ENCODE measurements at places on chromosomes 6 and 20.
A peak's percentile ranks its signal among the peaks of the same experiment; 100 is the strongest.

GRCh38 chr6:145067430-145067829 is 667.9 kb downstream of the EPM2A start:
- peak; percentile 57 for DNase-seq

- no peak for DNase-seq
Observed at GRCh38 chr20:44186674-44187053, 324 bp downstream of the JPH2 start.

DNA sequence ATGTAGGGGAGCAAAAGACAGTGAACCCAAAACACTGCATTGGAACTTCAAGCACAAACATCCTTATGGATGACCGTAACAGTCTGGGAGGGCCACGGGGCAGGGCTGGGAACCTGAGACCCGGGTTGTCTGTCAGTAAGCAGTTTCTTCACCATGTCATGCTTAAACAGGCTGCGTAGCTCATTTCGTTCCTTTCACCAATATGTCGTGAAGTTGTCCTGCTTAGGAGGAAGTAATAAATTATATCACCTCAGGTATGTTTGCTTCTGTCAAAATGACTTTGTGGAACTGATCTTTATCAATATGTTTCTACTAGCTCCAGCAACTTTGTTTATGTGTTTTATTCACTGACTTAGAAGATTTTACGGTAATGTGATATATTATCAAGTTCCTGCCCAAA is 12.4 kb upstream of the MAK start:
- no peak for DNase-seq

GRCh38 chr20:46063151-46063550 is 26.6 kb downstream of the NCOA5 start:
- DNase-seq, result no peak

DNA sequence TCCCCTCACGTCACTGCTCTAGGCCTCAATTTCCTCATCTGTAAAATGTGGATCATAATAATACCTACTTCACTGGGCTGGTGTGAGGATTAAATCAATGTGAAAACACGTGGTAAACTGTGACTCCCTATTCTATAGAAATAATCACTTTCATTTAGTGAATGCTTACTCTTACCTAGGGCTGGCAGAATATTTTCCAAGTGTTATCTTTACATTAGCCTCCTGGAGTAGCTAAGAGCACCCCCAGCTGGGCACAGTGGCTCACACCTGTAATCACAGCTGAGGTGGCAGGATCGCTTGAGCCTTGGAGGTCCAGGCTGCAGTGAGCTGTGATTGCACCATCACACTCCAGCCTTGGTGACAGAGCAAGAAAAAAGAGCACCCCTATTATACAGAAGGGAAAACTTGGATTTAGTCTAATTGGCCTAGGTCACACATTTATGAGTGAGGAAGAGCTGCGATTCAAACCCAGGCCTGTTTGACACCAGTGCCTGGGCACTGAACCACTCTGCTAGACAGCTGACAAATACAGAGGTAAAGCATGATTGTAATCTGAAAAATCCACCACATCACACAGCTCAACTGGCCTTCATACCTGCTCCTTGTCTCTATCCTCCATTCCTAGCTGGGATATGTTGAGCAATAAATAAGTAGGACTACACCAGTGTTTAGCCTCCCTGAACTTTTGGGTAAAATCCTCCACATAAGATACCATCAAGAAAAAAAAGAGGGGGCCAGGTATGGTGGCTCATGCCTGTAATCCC is 1.4 kb upstream of the SNTA1 start:
- DNase-seq, result no peak

- DNase-seq, result peak; percentile 10
Observed at GRCh38 chr6:149964308-149965193, 808 bp downstream of the ULBP1 start.

- peak; percentile 87 for DNase-seq
Observed at GRCh38 chr6:112251171-112251875, 3.0 kb downstream of the LAMA4 start.

DNA sequence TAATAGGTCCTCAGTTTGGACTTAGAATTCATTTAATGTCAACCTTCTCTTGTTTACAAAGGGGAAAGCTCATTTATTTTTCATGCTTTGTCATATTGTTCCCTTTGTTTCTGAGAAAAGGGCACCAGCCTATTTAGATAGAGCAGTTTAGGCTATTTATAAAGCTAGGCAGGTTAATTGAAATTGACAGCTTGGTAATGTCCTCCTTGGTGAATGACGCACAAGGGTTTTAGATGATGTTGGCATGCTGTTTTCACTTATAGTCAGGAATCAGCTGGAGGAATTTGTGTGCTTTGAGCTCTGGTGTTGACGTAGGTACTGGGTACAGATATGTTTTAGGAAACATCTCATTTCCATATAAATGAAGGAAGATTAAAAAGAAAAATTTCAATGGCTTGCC is 45.2 kb downstream of the BCKDHB start:
- no peak for DNase-seq

GRCh38 chr6:82488403-82488802 is 124.8 kb downstream of the TPBG start:
- no peak for DNase-seq

GRCh38 chr20:400454-401275 is 7.4 kb upstream of the RBCK1 start:
- DNase-seq, result no peak

DNA sequence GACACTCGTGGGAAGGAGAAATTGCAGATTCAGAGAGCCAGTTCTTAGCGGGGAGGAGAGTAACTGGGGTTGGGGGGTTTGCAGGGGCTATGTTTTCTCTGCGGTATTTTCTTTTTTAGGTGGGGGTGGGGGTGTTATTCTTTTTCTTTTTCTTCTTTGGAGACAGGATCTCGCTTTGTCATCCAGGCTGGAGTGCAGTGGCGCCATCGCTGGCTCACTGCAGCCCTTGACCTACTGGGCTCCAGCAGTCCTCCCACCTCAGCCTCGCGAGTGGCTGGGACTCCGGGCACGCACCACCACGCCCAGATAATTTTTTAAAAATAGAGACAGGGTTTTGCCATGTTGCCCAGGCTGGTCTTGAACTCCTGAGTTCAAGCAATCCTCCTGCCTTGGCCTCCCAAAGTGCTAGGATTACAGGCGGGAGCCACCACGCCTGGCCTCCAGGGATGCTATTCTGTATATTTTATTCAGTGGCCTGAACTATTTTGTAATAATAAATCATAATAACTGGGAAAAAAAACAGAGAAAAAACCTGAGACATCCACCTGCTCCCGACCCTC is 57.3 kb downstream of the UBE2V1 start:
- DNase-seq, result no peak

GRCh38 chr6:25370178-25371036 is 91.2 kb downstream of the CARMIL1 start:
- DNase-seq, result no peak

- DNase-seq, result peak; percentile 12
Observed at GRCh38 chr6:24205020-24205492, 79.0 kb downstream of the NRSN1 start.

DNA sequence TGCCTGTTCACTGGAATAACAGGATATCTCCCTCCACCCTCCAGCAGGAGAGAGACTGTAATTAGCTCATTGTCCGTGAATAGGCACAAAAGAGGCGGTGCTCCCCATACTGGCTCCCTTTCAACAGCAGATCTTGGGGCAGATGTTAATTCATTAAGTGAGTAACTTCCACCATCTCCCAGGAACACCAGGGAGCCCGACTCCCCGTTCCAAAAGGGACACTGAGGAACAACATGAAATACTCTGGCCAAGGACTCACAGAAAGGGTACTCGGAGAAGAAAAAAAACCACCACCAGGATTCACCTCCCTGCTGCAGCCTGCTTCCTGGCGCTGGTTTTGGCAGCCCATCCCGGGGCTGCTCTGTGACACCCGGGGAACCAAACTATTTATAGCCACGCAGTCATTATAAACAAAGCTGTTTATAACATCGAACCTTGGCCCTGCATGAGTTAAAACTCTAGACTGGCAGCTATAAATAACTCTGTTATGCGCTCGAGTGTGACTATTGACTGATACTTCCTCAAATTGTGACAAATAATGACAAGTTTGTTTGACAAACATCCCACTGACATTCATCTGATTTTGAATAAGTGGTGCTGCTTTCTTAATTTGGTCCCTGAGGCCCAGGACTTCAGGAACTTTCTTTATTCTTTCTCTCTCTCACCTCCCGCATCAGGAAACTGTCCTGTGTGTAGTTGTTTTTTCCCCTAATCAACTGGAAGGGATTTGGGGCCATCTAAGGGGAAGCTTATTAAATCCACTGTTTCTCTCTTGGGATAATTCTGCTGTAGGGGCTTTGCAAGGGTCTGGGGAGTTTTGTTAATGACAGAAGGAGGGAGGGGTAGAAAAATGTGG is 521.6 kb downstream of the CD83 start:
- peak; percentile 41 for DNase-seq

- DNase-seq, result no peak
Observed at GRCh38 chr6:150196942-150197745, 54.3 kb downstream of the PPP1R14C start.

DNA sequence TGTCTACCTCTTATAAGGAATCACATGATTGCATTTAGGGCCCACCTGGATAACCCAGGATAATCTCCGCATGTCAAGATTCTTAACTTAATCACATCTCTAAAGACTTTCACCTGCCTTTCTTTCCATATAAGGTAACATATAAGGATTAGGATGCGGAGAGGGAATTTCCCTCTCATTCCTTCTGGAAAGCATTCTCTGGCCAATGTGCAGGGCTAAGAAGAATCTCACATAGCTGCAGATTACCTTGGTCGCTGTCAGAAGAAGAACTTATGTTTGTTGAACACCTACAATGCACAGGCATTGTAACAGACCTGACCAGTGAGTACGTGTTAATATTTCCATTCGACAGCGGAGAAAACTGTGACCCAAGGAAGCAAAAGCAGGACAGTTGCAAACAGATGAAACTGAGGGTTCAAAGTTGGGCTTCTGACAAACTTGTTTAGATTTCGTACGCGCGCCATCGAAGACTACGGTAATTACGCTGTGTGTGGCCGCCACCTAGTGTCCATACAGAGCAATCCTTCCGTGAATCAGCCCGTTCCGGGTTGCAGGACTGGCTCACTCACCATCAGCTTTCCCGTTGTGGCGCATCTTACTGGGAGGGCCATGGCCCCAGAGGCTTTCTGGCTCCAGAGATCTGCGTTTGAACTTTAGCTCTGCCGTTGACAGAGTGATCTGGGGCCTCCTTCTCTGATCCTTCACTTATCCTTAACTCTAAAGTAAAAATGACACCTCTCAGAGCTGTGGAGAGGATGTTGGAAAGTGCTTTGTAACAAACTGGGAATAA is 9.5 kb downstream of the C20orf202 start:
- DNase-seq, result peak; percentile 46

GRCh38 chr6:149024361-149024760 is 277.5 kb downstream of the UST start:
- DNase-seq, result no peak

GRCh38 chr20:34055290-34055689 is 56.8 kb downstream of the EIF2S2 start:
- no peak for DNase-seq

- no peak for DNase-seq
Observed at GRCh38 chr6:108546079-108547049, 14.4 kb upstream of the FOXO3 start.

- peak; percentile 31 for DNase-seq
Observed at GRCh38 chr6:146598772-146599405, at the start of gene ADGB. Gene ADGB (plus strand): TSS chr6:146598972. CDS start chr6:146599041, 69 bp downstream.

- DNase-seq, result no peak
Observed at GRCh38 chr20:60402189-60403058, 444.2 kb downstream of the CDH26 start.

DNA sequence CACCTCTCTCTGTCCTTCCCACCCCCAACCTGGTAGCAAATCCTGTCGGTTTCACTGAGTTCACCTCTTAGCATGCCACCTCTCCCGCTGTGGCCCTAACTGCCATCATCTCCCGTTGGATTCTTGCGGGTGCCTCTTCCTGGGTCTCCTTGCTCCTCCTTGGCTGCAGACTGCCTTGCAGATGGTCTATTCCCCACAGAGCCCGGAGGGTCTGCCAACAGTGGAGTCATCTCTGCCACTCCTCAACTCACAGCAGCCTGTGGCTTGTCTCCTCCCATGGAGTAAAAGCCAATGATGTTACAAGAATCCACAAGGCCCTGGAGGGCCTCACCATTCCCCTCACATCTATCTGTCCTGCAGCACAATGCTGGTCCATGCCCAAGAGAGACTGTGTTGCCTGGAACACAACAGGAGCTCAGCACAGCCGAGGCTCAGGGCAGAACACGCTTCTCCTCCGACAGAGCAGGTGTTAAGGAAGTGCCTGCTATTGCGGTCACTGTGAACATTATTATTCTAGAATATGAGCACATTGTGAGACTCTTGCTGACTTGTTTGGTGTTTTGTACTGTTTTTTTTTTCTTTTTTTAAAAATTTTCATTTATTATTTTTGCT is 241.8 kb upstream of the SULF2 start:
- peak; percentile 46 for DNase-seq

DNA sequence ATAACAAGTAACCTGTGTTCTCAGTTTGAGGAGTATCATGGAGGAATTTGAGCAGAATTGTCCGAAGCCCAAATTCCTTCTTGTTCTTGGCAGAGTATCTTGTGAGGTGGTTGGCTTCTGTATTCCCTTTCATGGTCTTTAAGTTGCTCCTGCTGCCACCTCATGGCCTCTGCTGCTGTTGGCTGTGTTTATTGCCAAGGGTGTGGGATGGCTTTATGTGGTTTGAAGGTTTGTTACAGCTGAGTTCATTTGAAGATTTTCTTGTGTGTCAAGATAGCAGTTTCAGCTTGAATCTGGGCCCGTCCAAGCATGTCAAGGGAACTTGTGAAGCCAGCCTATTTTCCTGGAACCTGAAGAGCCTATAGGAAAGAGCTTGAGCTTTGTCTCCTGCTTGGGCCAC is 20.2 kb upstream of the TTK start:
- DNase-seq, result peak; percentile 61

DNA sequence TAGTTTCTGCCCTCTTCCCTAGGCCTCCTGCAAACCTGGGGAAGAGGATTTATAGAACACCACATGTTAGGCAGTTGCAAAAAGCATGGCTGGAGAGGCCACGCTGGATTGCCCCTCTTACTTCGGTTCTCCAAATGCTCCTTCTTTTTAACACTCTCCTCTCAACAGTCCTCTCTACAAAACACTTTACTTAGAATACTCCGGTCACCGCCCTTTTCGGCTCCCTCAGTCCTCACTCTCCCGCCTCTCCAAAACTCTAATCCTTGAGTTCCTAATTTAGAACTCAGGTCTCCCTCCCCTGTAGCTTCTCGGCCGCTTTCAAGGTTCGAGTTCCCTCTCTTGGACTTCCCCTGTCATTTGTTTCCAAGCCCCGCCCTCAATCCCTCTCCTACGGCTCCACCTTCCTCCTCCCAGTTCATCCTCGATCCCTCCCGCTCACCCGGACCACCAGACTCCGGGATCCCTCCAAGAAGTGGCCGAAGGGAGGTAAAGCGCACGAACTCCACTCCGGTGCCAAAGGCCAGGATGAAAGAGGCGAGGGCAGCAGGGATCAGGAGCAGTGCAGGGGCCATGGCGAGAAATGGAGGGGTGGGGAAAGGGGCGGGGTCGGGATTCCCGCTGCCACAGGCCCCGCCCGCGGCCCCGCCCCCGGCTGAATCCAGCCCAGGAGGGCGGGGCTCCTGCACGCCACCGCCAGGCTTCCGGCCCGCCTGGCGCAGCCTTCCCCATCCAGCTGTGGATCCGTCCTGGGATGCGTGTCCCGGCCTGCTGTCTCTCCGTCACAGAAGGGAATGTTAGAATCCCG is at the start of gene NRM:
Gene NRM, minus strand, starts transcription at position 582 of the 805 bp plus-strand sequence. Its CDS starts 10 bp downstream, at position 572.
- DNase-seq, result peak; percentile 61

- DNase-seq, result no peak
Observed at GRCh38 chr20:38267901-38268514, 7.5 kb upstream of the KIAA1755 start.

Data from astrocyte (in vitro differentiated cells and primary cell).